ENCODE measurements at places on chromosomes 7 and 10.

GRCh38 chr10:56745490-56745889 lies 384.4 kb upstream of the ZWINT start:
- no peaks in the 10 kb centered on the region for H3K27me3 ChIP-seq
- H3K36me3 ChIP-seq, result no peaks in the 10 kb centered on the region
- H3K27ac ChIP-seq, result no peak overlapping the region
- no peak for DNase-seq
- H3K4me3 ChIP-seq, result no peak overlapping the region

GRCh38 chr7:91876391-91877133 lies 3.9 kb downstream of the MTERF1 start:
- H3K27ac ChIP-seq, result no peak overlapping the region
- no peak overlapping the region for H3K4me3 ChIP-seq
- H3K4me1 ChIP-seq, result peaks cover 4% of the 10 kb centered on the region
- H3K27me3 ChIP-seq, result no peaks in the 10 kb centered on the region
- DNase-seq, result no peak
- peaks cover 12% of the 10 kb centered on the region for H3K36me3 ChIP-seq

- no peak overlapping the region for H3K27ac ChIP-seq
- H3K27me3 ChIP-seq, result no peaks in the 10 kb centered on the region
- H3K4me3 ChIP-seq, result no peak overlapping the region
Measured at GRCh38 chr10:28587970-28588290, 55.0 kb downstream of the WAC start.

- H3K27ac ChIP-seq, result peak overlapping the region; percentile 98
- H3K36me3 ChIP-seq, result no peaks in the 10 kb centered on the region
Measured at GRCh38 chr10:119079599-119080520, 757 bp downstream of the EIF3A start.

DNA sequence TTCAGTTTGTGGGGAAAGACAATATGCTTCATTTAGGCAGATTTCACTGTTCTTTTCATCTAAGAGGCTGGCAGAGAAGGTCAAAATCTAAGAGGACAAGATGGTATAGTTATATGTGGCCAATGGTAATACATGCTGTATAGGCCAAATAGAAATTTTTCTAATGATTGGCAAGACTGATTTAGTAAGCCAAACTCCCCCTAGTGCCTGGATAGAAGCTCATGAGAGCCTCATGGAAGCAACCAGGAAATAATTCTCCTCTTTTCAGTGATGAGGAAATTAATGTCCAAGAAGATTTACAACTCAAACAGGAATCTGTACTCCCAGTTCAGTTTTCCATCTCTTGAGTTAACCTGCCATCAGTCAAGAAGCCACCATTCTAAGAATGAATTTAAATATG lies 253.6 kb upstream of the PHF14 start:
- no peak overlapping the region for H3K4me3 ChIP-seq
- H3K36me3 ChIP-seq, result no peaks in the 10 kb centered on the region
- no peak overlapping the region for H3K27ac ChIP-seq
- no peak for DNase-seq
- H3K27me3 ChIP-seq, result no peaks in the 10 kb centered on the region

DNA sequence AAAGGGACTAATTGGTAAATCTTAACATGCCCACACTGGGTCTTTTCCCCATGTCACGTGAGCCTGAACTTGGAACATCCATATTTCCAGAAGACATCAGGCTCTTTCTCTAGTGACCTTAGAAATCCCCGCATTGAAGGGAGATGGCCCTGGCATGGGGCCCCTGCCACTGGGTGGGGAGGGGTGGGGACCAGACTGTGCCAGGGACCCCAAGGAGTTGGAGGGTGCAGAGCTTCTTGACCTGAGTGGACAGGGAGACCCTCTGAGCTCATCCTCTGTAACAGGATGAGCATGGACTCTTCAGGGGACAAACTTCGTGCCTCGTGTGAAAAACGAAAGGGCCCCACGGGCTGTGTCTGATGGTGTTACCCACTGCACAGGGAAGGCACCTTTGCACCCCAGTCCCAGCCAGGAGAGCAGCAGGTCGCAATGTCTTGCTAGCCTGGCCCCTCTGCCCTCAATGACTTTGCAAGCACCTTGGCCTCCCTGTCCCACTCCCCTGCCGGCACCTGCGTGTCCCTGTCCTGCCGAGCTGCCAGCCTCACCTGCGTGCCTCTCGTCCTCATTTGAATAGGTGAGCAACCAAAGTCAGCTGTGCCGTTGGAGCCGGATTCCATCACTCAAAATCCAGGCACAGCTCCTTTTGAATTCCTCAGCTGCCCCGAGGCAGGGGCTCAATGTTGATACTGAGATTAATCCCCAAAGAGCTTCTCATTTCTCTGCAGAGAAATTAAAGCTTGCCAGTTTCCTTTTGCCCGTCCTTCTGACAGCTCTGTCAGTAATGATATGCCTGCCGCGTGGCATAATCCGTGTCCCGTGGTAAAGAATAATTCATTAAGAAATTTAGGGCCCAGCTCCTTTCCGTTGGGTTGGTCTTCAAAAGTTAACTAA lies 234.9 kb downstream of the EBF3 start:
- no peak overlapping the region for H3K27ac ChIP-seq
- H3K27me3 ChIP-seq, result no peaks in the 10 kb centered on the region
- no peak for DNase-seq
- no peaks in the 10 kb centered on the region for H3K36me3 ChIP-seq

DNA sequence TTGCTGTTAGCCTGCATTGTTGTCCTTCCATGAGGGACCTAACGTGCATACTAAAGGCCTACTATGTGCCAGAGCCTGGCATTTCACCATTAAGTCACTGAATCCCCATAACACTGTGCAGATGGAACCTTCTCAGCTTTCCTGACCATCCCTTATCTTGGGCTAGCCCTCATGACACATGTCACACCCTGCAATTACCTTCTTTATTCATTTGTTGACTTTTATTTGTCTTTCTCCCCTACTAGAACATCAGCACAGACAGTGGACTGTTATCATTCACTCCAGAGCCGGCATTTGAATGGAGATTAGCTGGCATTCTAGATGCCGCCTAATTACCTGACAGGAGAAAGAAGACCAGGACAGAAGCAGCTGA lies 471.1 kb upstream of the GALNT17 start:
- DNase-seq, result no peak
- H3K27ac ChIP-seq, result no peak overlapping the region
- H3K4me1 ChIP-seq, result peaks cover 8% of the 10 kb centered on the region
- no peaks in the 10 kb centered on the region for H3K27me3 ChIP-seq

Measured in effector memory CD4-positive, alpha-beta T cell (primary cell).